SK-N-MC (cell line): ENCODE measurements at places on chromosomes 12 and 14.
A peak's percentile ranks its signal among the peaks of the same experiment; 100 is the strongest.

GRCh38 chr12:77064896-77065360 is 441 bp downstream of the E2F7 start:
- no peak for DNase-seq

GRCh38 chr14:34438438-34438837 is 23.6 kb downstream of the SPTSSA start:
- DNase-seq: no peak

DNA sequence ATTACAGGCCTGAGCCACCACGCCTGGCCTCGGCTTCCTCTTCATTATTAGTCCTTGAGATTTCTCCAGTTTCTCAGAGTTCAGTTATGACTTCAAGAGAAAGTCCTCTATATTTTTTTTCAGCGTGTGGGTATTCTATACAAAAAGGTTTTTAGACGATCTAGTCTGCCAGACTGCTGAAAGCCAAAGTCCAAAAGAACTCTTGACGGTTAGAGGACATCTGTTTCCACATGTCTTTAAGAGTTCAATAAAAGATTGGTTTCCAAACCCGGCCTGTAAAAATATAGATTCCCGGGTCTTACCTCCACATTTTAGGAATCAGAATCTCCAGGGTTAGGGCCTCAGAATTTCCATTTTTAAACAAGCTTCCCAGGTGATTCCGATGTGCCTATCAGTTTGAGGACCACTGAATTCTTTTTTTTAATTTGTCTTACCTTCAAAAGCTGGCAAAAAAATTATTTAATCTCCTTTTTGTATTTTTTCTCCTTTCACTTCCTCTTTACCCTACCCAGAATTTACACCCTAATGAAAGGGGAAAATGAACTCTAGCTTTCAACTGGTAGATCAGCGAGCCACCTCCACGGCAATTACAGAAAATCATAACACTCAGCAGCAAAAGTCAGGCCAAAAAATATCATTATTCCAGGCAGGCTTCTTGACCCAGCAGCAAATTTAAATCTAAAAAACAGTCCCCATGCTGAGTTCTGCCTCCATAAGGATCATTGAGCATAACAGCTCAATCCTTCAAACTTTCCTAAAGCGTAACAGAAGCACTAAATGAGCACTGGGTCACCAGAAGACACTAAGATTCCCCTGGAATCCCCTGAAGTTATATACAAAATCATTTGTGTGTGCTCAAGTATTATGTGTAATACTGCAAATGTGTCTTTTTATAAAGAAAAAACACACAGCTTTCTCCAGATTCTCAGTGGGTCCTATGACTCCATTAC is 8.7 kb downstream of the NT5DC3 start:
- DNase-seq: no peak

- DNase-seq: no peak
Observed at GRCh38 chr14:104562606-104563005, 17.0 kb upstream of the C14orf180 start.

DNA sequence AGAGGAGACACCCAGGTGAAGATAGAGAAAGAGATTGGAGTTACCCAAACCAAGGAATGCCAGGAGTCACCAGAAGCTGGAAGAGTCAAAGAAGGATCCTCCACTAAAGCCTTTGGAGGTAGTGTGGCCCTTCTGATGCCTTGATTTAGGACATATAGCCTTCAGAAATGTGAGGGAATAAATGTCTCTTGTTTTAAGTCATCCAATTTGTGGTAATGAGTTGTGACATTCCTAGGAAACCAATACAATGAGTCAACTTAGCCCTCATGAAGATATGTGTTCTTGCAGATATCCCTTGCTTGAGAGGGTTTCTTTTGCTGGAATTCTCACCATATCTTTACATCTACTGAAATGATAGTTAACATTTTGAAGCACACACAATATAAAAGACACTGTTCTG is 58.8 kb downstream of the CCER1 start:
- DNase-seq: no peak

GRCh38 chr14:22865424-22866405 is 5.8 kb upstream of the LRP10 start:
- no peak for DNase-seq

- DNase-seq: no peak
Observed at GRCh38 chr12:24584032-24584675, 364.7 kb downstream of the BCAT1 start.

DNA sequence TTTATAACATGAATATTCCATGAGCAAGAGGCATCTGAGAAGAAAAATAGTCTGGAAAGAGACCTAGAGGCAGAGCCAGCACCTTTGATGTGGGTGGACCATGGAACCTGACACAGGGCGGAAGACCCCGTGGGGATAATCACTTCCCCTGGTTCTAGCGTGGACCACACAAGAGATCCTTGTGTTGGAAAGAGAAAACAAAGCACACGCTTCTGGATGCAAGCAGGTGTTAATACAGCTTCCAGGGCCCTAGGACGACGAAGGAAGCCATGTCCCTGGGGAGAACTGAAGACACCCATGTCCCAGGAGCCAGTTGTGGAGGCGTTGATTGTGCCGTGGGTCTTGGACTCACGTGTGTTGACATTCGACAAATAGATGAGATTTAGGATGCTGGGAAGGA is 102.9 kb downstream of the ADGRD1 start:
- no peak for DNase-seq

GRCh38 chr12:92468358-92469020 is 234.3 kb upstream of the PLEKHG7 start:
- peak; percentile 35 for DNase-seq

DNA sequence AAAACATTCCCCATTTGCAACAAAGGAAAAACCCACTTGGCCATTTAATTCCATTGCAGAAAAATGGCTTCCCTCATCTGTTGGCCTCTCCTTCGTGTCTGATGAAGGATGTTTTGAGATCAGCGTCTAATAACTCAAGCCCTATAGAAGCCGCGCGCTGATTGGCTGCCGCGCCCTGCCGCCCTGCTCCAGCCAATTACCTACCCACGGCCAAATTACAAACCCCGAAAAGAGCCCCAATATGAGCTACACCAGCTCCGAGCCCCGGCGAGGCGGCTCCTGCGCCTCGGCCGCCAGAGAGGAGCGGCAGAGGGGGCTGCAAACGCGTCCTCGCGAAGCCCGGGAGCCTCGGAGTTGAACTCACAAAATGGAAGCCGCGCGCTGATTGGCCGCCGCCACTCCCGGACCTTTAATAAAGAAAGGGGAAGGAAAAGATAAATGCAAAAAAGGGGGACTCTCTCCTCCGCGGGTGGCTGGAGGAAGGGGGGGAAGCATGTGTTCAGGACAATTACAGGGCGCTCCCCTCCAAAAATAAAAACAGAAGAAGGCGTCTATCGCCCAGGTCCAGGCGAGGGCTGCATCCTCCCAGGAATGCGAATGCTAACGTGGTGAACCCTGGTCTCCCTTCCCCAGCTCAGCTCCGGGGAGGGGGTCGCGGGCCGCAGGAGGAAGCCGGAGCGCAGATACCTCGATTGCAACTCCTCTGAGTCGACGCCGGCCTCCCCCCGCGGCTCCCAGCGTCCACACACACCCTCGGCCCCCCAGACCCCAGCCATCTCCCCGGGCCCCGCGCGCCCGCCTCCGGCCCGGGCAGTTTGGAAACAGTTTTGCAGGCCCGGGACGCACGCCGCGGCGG is 738 bp upstream of the SETD1B start:
- DNase-seq: peak; percentile 94
